ENCODE measurements at places on chromosomes 2 and 18. TPM values are rescaled to one million over a fixed set of nuclear protein-coding genes. Genes with fewer than 3 reads are reported as not detected.

GRCh38 chr2:238938003-238938400 is 90.1 kb downstream of the TWIST2 start:
- peaks cover 20% of the 10 kb centered on the region for H3K27me3 ChIP-seq
- H3K36me3 ChIP-seq: no peaks in the 10 kb centered on the region
- H3K4me1 ChIP-seq: no peaks in the 10 kb centered on the region
- no peak overlapping the region for H3K27ac ChIP-seq
- H3K4me3 ChIP-seq: no peak overlapping the region

GRCh38 chr2:10802657-10803056 is 9.9 kb downstream of the PDIA6 start:
- peaks cover 19% of the 10 kb centered on the region for H3K36me3 ChIP-seq
- peaks cover 3% of the 10 kb centered on the region for H3K4me1 ChIP-seq

GRCh38 chr18:36640021-36640952 is 188.5 kb downstream of the TPGS2 start:
- no peak overlapping the region for H3K27ac ChIP-seq
- H3K4me1 ChIP-seq: peaks cover under 1% of the 10 kb centered on the region
- no peak overlapping the region for H3K4me3 ChIP-seq
- H3K27me3 ChIP-seq: no peaks in the 10 kb centered on the region
- DNase-seq: no peak

- H3K27me3 ChIP-seq: no peaks in the 10 kb centered on the region
- H3K4me3 ChIP-seq: no peak overlapping the region
- no peak for DNase-seq
These were observed 86.7 kb downstream of the FIGN start for GRCh38 chr2:163649080-163649479.

Gene EIF5B
- 26.8 TPM for total RNA-seq

Gene SLC40A1
- not detected for total RNA-seq

DNA sequence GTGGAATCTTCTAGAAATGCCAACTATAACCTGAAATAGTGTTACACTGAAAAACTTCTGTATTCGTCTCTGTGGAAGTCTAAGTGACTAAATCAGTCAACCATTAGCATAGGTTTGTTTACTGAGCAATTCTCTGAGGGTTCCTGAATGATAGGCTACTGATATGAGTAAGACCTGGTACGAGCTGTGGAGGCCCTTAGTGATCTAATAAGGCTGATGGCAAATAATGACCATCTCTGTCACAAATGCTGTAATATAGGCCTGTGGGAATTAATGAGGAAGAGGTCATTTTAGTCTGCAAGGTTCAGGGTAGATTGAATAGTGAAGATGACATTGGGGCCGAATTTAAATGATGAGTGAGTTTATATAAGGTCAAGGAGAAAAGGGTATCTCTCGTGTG is 82.5 kb downstream of the MGAT5 start:
- H3K36me3 ChIP-seq: no peaks in the 10 kb centered on the region
- no peak for DNase-seq
- no peaks in the 10 kb centered on the region for H3K27me3 ChIP-seq
- peaks cover 4% of the 10 kb centered on the region for H3K4me1 ChIP-seq

Gene ABCG8
- total RNA-seq: not detected

GRCh38 chr2:135986507-135986906 is 1.1 kb upstream of the DARS1 start:
- no peak overlapping the region for H3K27ac ChIP-seq
- no peak for DNase-seq
- no peaks in the 10 kb centered on the region for H3K27me3 ChIP-seq
- H3K36me3 ChIP-seq: peaks cover 12% of the 10 kb centered on the region
- H3K4me3 ChIP-seq: no peak overlapping the region
- H3K4me1 ChIP-seq: peaks cover 16% of the 10 kb centered on the region

- DNase-seq: peak; percentile 53
- no peaks in the 10 kb centered on the region for H3K27me3 ChIP-seq
- H3K27ac ChIP-seq: no peak overlapping the region
- H3K4me3 ChIP-seq: no peak overlapping the region
- H3K4me1 ChIP-seq: peaks cover 9% of the 10 kb centered on the region
These were observed 349.5 kb downstream of the TGIF1 start for GRCh38 chr18:3799515-3799914.

DNA sequence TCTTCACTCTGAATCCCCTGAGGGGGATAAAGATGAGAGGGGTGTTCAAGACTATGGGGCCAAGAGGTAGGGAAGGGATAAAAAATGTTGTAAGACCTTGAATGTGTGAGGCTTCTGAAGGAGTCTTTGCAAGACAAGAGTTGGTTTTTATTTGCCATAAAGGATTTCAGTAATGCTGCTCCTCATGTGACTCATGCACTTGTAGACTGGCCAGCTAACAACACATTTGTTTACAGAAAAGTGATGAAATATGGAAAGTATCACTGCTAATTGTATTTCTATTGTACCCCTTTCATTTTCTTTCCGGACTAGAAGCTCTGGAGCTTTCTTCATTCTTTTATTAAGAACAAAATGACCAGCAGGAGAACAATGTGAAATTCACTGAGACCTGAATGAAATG is 782.1 kb downstream of the EPHA4 start:
- H3K4me1 ChIP-seq: no peaks in the 10 kb centered on the region
- no peaks in the 10 kb centered on the region for H3K27me3 ChIP-seq
- H3K4me3 ChIP-seq: no peak overlapping the region
- no peaks in the 10 kb centered on the region for H3K36me3 ChIP-seq
- no peak overlapping the region for H3K27ac ChIP-seq

Gene LPIN2
- 32.1 TPM for total RNA-seq

GRCh38 chr2:176280867-176281658 is 11.8 kb downstream of the MTX2 start:
- DNase-seq: no peak
- no peak overlapping the region for H3K27ac ChIP-seq
- no peaks in the 10 kb centered on the region for H3K27me3 ChIP-seq
- H3K4me1 ChIP-seq: no peaks in the 10 kb centered on the region
- H3K36me3 ChIP-seq: no peaks in the 10 kb centered on the region

- no peaks in the 10 kb centered on the region for H3K27me3 ChIP-seq
- H3K36me3 ChIP-seq: no peaks in the 10 kb centered on the region
- H3K4me3 ChIP-seq: no peak overlapping the region
- H3K4me1 ChIP-seq: peaks cover 17% of the 10 kb centered on the region
- no peak overlapping the region for H3K27ac ChIP-seq
These were observed 39.1 kb upstream of the NABP1 start for GRCh38 chr2:191638802-191639172.

DNA sequence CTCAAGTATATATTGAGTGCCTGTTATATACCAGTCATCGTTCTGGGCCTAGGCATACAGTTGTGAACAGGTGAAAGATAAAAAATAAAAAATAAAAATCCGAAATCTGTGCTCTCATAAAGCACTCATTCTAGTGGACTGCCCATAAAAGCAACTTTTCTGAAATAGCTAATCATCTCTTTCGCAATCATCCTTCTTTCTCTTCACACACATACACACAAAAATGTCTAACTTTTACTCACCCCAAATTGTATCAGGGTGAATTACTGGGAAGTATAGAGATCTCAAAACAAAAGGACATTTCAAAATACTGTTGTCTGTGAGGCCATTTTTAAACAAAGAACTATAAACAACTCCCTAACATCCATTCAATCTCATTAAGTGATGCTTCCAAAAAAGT is 29.6 kb upstream of the ORC2 start:
- H3K27ac ChIP-seq: no peak overlapping the region
- no peaks in the 10 kb centered on the region for H3K36me3 ChIP-seq
- no peak overlapping the region for H3K4me3 ChIP-seq

Gene TPO
- not detected for total RNA-seq

DNA sequence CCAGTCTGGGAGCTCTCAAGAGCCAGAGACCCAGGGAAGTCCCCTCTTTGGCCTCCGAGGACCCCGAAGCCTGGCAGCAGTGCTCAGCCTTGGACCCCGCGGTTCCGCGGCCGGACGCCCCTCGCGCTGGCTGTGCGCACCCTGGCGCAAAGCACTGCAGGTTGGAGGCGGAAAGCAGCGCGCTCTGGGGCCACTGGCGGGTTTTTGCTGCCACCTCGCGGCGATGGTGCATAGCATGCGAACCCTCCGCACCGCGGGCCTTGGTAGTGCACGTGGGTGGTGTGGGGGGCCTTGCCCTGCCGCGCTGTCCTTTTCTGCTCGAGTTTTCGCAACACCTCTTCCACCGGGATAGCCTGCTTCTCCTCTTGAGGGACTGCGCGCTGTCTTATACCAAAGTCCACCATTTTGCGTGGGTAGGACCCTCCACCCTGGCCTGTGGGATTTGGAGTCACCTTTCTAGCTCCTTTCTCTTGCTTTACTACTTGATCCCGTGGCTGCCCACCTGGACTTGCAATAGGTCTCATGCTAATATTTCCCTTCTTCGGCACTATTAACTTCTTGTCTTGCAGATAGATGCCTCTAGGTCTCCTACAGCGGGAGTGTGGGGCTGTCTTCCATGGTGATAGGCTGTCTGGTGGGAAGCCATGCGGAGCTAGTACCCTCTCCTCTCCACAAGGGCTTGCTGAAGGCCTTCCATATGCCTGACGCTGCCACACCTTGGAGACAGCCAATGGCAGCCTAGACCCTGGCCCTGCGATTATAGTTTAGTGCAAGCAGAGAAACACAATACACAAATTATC is 14.3 kb downstream of the SIX3 start:
- peak; percentile 94 for DNase-seq
- peaks cover 54% of the 10 kb centered on the region for H3K27me3 ChIP-seq
- H3K4me1 ChIP-seq: peaks cover 55% of the 10 kb centered on the region
- peak overlapping the region; percentile 45 for H3K4me3 ChIP-seq
- H3K36me3 ChIP-seq: no peaks in the 10 kb centered on the region
- no peak overlapping the region for H3K27ac ChIP-seq

DNA sequence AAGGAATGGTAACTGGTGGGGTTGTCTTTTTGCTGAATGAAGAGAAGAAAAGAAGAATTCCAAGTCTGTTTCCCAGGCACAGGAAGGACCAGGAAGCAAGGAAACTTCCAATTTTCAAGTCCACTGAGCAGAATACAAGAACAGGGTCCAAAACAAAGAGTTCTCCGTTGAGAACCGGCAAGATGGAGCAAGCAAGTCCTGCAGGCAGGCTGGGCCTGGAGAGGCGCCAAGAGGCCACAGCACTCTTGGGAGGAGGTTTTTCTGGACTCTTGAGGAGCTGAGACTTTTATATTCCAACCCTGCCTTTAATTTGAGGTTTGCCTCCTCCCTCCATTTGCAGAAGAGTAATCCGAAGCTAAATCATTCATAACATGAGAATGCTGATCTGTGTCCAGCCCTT is 224.5 kb downstream of the IKZF2 start:
- no peaks in the 10 kb centered on the region for H3K36me3 ChIP-seq
- peaks cover 37% of the 10 kb centered on the region for H3K4me1 ChIP-seq
- H3K27me3 ChIP-seq: no peaks in the 10 kb centered on the region
- no peak overlapping the region for H3K27ac ChIP-seq
- DNase-seq: no peak

- H3K36me3 ChIP-seq: no peaks in the 10 kb centered on the region
- DNase-seq: no peak
- H3K4me1 ChIP-seq: peaks cover 18% of the 10 kb centered on the region
- no peak overlapping the region for H3K4me3 ChIP-seq
These were observed 871.8 kb upstream of the CHAC2 start for GRCh38 chr2:52895726-52896340.

Gene KANSL1L
- total RNA-seq: 51.8 TPM

DNA sequence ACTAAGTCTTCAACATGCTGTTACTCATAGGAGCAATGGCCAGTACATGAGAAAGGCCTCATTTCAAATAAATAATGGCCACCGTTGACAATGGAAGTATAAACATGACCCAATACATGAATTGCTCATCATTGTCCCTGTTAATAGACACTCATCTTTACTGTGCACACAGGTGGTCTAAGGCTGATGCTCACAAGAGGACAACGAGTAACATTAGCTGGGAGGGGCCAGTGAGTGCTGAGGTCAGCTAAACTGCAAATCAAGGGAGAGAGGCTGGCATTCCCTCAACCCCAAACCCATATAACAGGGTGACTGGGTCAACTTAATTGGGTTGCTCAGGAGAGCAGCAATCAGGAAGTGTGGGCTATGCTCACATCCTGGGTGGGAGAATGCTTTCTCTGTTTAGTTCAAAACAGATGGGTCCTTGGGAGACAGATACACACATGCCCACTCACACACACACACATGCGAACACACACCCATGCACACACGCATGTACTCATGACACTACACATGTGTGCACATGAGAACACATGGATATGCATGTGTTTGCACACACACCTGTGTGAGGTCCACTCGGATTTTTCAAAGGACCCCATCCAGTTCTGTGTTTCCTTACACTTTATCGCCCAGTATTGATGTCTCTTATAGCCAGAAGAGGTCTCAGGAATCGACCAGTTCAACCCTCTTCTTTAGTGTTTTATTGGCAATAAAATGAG is 172.0 kb downstream of the INHBB start:
- H3K4me1 ChIP-seq: peaks cover 4% of the 10 kb centered on the region
- H3K4me3 ChIP-seq: no peak overlapping the region
- H3K27me3 ChIP-seq: peaks cover 57% of the 10 kb centered on the region

GRCh38 chr2:238459081-238459629 is 32.4 kb downstream of the ASB1 start:
- H3K27me3 ChIP-seq: no peaks in the 10 kb centered on the region
- DNase-seq: no peak
- no peaks in the 10 kb centered on the region for H3K4me1 ChIP-seq
- H3K36me3 ChIP-seq: no peaks in the 10 kb centered on the region

DNA sequence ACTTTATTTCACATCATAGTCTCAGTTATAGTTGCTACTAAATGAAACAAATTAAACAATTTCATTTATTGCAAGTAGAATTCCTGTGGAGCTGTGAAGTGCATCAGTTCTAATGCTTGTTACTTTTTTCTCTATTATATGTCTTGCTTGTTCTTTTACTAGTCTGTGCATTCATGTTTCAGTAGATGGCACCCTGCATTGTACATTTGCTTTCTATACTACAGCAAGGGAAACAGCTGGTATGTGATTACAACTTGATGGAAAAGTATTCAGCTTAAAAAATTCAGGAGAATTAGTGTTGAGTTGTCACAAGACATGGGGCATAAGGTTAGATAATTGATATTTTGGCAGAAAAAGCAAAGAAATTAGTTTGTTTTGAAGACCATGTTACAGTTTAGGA is 72.3 kb downstream of the TANK start:
- H3K27me3 ChIP-seq: peaks cover 21% of the 10 kb centered on the region
- H3K4me3 ChIP-seq: no peak overlapping the region
- no peaks in the 10 kb centered on the region for H3K36me3 ChIP-seq
- no peak for DNase-seq
- H3K27ac ChIP-seq: no peak overlapping the region

- peak overlapping the region; percentile 92 for H3K4me3 ChIP-seq
- H3K27ac ChIP-seq: peak overlapping the region; percentile 97
- no peaks in the 10 kb centered on the region for H3K36me3 ChIP-seq
- no peaks in the 10 kb centered on the region for H3K27me3 ChIP-seq
- peaks cover 19% of the 10 kb centered on the region for H3K4me1 ChIP-seq
These were observed 686 bp downstream of the UBXN4 start for GRCh38 chr2:135742325-135742757.

- no peaks in the 10 kb centered on the region for H3K4me1 ChIP-seq
- H3K36me3 ChIP-seq: no peaks in the 10 kb centered on the region
- no peak for DNase-seq
- H3K4me3 ChIP-seq: no peak overlapping the region
- H3K27me3 ChIP-seq: no peaks in the 10 kb centered on the region
- H3K27ac ChIP-seq: no peak overlapping the region
These were observed 51.3 kb downstream of the RMDN2 start for GRCh38 chr2:37976411-37976810.

Gene RFTN2
- 8.2 TPM for total RNA-seq

Gene VWA3B
- not detected for total RNA-seq

All from neural progenitor cell (in vitro differentiated cells).